CD4-positive, alpha-beta T cell treated with Interleukin-2 at 100 ng/mL for 4 hours (primary cell): ENCODE measurements at places on chromosomes 7 and 10.

DNA sequence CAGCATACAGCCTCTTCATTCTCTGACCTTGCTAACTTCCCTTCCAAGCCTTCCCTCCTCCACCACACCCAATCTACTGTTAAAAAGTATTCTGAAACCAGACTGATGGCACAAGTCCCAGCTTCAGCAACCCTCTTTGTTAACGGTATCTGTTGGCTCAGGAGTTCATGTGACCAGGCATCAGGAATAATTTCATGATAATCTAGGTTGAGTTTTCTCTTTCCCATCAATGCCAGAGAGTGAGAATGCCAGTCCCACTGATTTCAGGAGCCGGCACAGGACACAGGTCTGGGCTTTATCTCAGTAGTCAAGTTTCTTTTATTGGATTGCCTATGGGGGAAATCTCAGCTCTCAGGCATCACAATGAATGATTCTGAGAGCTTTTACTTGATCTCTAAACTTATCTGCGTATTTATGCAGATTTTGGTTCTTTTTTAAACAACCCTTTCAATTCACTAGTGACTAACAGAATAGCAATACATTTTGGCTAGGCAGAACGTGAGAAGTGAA, 231.0 kb upstream of the LYZL1 start:
- DNase-seq = no peak

DNA sequence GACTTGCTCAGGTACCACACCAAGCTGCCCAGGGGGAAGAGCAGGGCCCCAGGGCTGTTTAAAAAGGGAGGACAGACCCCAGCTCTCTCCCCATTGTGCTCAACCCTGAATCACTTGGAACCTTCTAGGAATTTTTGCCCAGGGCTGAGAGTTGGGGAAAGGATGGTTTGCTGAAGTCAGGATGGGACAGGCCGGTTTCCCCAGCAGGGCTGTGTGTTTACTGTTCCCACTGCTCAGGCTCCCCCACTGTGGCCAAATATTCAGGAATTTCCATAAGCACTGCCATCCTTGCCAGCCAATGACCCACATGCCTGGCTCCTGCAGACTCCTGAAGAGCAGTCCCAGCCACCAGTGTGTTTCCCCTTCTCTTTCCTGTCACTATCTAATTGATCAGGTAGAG, 120.7 kb downstream of the WDFY4 start:
- DNase-seq = no peak

DNA sequence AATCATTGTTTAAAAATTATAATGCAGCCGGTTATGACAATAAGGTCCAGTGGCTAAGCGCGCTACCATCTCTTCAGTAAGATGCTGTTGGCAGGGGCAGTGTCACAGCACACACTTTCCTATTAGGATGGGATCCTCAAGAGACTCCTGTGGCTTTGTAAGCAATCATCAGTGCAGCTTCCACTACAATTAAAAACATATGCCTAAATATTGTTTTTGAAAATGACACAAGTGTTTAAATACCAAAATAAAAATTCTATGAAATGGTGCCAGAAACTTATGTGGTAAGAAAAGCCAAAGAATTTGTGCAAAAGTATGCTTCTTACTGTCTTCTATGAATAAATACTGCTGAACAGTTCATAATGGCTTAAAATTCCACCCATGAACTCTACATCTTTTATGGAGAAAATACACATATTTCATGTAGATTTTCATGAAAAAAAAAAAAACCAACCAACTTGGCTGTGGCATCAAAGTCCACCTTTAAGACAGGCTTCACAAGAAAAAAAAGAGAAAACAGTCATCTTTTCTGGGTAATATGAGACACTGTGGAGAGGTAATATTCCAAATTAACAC, 132.8 kb downstream of the SEMA3C start:
- no peak for DNase-seq

- DNase-seq = no peak
These were observed 1.6 kb downstream of the CDNF start for GRCh38 chr10:14836208-14836607.

DNA sequence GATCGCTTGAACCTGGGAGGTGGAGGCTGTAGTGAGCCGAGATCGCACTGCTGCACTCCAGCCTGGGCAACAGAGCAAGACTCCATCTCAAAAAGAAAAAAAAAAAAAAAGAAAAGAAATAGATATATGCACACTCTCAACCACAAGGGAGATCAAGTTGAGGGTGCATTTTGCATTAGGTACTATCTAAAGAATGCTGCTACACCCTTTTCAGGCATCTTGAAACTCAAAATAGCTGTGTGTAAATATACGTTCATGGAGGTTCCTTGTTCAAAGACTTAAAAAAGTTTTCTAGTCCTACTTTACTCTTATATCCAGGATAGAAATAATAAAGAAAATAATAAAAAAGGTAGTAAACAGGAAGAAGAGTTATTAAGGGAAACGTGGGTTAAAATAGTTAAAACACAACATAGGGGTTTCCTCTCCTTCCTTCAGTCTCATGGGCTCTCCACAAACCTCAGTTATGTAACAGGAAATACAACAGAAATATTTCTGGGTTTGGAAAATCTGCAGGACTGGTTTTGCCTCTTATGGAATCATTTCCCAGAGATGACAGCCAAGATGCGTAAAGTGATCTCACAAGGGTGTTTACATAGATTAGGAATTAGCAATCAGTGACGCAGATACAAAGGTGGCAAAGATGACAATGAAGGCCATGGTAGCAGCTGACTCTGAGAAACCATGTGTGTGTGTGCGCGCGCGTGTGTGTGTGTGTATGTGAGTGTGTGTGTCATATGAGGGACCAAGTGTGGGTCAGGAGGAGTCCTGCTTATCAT, 15.1 kb downstream of the STEAP4 start:
- no peak for DNase-seq

DNA sequence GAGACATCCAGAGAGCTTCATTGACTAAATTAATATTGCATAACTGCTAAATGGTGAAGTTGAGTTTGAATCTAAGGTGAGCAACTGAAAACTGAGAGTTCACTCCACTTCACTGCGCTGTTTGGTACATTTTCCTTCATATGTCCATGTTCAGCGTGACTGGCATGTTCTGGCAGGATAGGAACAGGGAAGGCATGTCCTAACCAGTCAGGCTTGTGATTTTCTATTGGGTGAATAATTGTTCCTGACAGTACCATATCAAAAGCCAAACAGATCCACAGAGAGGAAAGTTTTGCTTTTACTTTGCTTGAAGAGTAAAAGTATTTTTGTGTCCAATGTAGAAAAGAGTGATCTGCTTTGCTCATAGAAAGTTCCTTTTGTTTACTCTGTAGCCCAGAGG, 53.2 kb downstream of the WDFY4 start:
- no peak for DNase-seq

- no peak for DNase-seq
These were observed 122.1 kb upstream of the EFCAB10 start for GRCh38 chr7:105703207-105703930.

- peak; percentile 32 for DNase-seq
These were observed 613 bp downstream of the OAT start for GRCh38 chr10:124417895-124418725.

DNA sequence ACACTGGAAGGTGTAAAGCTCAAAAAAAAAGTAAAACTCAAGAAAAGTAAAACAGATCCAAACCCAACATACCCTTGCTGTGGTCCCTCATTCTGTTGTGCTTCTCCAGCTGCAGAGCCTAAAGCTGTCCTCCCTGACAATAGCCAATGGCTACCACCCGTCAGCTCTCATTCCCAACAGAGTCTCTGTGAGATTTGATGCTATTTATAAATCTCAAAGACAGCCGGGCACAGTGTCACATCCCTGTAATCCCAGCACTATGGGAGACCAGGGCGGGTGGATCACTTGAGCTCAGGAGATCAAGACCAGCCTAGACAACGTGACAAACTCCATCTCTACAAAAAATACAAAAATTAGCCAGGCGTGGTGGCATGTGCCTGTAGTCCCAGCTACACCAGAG, 116.0 kb downstream of the KMT2E start:
- no peak for DNase-seq

- no peak for DNase-seq
These were observed 44.6 kb downstream of the FGFR2 start for GRCh38 chr10:121553511-121554264.

GRCh38 chr10:113854013-113854760, at the start of the genes DCLRE1A and NHLRC2:
Gene DCLRE1A (minus strand): TSS chr10:113854082. CDS start chr10:113853182, 900 bp downstream.
Gene NHLRC2 (plus strand): TSS chr10:113854661. CDS start chr10:113854873, 212 bp downstream.
- DNase-seq = peak; percentile 75

GRCh38 chr10:279655-280054, 144.4 kb downstream of the ZMYND11 start:
- no peak for DNase-seq

DNA sequence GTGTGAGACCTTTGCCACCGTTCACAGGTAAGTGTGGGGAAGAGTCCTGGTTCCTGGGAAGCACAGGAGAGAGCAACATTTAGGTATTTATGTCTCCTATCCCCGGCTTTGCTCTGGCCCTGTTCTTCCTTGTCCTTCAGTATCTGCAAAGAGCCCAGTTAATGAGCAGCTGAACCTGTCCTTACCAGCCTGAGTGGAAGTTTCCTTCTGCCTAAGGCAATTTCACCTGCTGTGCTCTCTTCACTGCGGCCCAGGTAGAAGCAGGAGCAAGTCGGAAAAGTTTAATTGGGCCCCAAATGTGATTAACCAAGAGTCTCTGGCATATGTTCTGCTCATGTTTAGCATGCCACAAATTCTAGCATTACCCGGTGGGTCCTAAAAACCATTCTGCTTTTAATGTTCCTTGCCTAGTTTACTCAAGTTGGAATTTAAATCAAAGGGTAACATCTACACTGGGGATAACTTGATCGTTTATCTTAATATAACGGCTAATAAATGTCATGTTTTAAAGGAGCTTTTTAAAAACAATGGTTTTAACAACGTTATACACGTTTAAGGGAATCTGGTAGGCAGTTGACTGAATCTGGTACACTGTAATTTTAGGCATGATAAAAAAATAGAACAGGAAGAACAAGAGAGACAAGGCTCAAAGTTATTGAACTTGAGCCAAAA, 817.1 kb downstream of the TYW1 start:
- no peak for DNase-seq

DNA sequence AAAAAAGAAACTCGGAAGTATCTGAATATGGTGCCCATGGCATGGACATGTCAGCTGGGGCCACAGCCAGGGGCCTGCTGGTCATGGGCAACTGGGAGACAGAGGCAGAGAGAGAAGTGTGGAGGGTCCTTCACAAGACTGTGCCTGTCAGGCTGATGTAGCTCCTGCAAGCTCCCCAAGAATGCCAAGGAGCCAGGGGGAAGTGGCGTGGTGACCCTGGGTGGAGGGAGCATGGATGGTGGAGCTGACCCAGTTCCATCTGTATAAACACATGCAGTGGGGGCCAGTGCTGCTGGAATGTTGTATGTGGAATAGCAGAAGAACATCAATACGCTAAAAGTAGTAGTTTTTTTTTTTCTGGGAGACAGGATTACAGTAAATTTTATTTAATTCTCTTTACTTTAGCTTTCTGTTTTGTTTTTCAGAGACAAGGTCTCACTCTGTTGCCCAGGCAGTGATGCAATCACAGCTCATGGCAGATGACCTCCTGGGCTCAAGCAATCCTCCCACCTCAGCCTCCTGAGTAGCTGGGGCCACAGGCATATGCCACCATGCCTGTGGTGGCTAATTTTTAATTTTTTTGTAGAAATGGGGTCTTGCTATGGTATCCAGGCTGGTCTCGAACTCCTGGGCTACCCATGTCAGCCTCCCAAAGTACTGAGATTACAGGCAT, 10.5 kb upstream of the ZMIZ2 start:
- no peak for DNase-seq

- DNase-seq = peak; percentile 62
These were observed 72.1 kb upstream of the STARD3NL start for GRCh38 chr7:38105874-38106483.

DNA sequence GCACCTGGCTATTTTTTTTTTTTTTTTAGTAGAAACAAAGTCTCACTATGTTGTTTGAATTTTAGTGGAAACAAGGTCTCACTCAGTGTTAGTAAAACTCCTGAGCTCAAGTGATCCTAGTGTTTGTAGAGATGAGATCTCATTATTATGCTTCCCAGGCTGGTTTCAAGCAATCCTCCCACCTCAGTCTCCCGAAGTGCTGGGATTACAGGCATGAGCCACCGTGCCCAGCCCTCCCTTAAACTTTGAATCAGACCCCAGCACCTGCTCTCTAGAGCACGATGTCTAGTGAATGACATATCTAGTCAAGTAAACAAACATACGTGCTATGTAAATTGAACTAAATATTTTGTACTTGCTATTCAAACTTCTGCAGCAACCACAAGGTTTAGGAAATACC, 105.6 kb upstream of the MYO3A start:
- no peak for DNase-seq

DNA sequence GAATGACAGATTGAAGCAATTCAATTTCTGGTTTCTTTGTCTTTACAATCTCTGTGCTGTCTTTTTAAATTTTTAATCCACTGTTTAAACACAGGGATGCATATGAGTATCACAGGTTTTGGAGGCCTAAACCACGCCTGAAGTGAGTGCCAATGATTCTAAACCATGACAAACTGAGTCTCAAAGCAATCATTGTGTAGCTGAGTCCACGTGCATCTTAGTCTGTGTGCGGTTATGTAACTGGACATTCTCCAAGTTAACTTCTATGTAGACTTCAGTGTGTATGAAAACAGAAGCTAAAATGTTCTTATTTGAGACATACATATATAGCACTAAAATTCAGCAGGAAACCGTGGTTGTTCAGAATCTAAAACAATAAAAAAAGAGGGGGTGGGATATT, 79.3 kb upstream of the ST8SIA6 start:
- no peak for DNase-seq

DNA sequence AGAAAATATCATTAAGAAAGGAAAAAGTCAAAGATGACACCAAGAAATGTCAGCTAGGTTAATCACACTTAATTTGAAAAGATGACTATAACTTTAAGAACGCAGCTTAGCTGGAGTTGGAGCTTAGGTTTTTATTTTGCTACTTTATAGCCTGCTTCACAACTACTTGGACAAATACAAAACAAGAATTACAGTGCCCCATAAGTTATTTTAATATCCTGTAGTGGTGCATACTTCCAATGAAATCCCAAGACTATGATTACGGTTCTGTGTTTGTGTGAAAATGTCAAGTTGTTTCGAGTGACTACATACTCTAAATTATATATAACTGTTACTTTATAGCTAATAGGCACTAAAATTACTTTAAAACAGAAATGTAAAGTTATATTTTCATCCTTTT, 244.6 kb upstream of the MGMT start:
- no peak for DNase-seq

GRCh38 chr7:42238709-42239366, 1.8 kb upstream of the GLI3 start:
- no peak for DNase-seq

- DNase-seq = no peak
These were observed 370 bp downstream of the TMEM60 start for GRCh38 chr7:77797734-77798393.

DNA sequence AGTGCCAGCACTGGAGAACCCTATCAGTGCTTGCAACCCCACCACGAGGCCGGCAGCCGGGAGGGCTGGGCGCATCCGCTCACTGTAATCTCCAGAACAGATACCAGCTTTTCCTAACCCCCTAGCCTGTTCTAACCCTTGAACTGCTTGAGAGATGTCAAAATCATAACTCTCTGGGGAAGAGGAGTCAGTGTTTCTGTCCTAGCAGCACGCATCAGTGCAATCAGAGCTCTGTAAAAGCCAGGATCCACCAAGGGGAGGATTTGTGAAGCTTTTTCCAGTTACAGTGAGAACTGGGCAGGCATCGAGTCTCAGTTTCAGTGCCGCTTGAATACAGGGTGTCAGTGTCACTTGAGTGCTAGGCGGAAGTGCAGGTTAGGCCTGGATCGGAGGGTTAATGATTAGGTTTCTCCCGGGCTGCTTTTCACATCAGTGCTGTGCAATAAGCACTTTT, 104.5 kb upstream of the INSYN2A start:
- no peak for DNase-seq
